ENCODE measurements at places on chromosomes 16 and 17. TPM values are rescaled to one million over a fixed set of nuclear protein-coding genes. Genes with fewer than 3 reads are reported as not detected.

DNA sequence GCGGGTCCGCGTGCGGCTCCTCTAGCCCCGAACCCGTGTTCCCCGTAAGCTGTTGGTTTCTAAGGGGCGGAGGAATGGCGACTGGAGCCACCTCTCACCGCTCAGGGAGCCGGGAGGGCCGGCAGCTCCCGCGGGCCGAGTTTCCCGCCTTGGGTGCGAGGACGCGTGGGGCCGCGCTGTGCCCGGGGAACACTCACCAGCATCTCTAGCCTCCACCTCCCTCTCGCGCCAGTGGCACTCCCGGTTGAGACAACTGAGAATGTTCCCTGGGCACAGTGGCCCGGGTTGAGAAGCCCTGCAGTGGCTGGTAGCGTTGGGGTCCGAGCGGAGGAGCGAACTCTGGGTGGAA, 560 bp downstream of the TELO2 start:
- peaks cover 5% of the 10 kb centered on the region for H3K36me3 ChIP-seq
- H3K27ac ChIP-seq = peak overlapping the region; percentile 81
- H3K27me3 ChIP-seq = no peaks in the 10 kb centered on the region
- DNase-seq = no peak
- peak overlapping the region; percentile 48 for H3K4me3 ChIP-seq

DNA sequence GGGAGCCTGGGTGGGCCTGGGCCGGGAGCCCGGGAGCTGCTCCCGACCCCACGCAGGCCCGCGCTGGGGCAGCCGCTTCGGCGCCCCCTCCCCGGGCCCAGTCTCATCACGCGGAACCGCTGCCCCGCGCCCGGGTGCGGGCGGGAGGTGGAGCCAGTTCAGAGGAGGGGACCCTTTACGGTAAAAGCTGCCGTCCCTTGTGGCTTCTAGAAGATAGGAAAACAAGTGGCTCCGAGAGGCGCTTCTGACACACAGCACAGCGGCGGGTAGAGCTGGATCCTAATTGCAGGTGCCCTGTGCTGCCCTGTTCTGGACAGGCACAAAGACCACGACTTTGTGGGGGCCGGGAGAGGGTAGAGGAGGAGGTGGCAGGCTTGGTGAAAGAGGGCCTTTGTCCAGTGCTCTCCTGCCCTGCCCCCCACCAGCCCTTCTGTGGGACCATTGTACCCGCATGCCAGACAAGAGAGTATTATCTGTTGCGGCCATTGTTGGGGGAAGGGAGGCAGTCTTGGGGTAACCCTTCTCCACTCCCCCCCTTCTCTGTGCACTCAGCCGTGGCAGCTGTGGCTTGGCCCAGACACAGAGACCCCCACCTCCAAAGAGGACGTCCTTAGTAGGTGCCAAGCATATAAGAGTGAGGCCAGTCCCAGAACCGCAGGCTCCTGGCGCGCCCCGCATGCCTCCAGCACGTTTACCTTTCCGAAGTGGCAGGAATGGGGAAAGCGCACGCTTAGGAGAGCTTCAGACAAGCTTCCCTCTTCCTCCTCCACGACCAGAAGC, 736 bp downstream of the CNP start:
- peaks cover 40% of the 10 kb centered on the region for H3K4me1 ChIP-seq
- H3K27me3 ChIP-seq = no peaks in the 10 kb centered on the region
- DNase-seq = peak; percentile 39
- H3K36me3 ChIP-seq = no peaks in the 10 kb centered on the region
- H3K4me3 ChIP-seq = peak overlapping the region; percentile 90
- H3K27ac ChIP-seq = peak overlapping the region; percentile 87

DNA sequence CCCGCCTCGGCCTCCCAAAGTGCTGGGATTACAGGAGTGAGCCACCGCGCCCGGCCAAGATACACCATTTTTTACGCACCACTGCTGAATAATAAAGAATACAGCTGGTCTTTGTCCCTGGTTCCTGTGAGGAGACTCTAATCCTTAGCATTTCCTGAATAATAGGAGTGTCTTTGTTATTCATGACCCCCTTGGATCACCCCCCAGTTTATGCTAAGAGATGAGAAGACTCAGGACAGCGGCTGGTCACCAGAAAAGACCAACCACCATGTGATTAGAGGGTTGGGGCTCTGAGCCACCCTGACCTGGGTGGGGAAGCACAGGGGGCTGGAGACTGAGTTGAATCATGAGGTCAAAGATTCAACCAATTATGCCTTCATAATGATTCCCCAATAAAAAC, 17.3 kb downstream of the PHLPP2 start:
- no peaks in the 10 kb centered on the region for H3K27me3 ChIP-seq
- DNase-seq = no peak
- no peak overlapping the region for H3K4me3 ChIP-seq
- H3K27ac ChIP-seq = no peak overlapping the region
- H3K4me1 ChIP-seq = peaks cover 10% of the 10 kb centered on the region

DNA sequence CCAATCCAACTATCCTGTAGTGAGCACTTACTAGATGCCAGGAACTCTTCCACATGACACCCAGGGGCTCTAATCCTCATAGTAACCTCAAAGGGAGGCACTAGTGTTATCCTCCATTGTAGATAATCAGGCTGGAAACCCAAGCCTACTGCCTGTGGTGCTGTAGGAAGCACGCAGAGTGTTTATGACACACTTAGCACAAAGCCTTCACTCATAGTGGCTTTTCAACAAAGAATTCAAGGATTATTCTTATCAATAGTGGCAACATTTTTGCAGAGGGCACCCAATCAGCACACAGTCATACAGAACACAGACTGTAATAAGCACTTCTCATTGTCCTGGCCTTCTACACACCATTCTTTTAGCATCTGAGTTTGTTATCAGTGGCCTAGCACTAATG, 18.5 kb upstream of the SOX9 start:
- no peak for DNase-seq
- no peak overlapping the region for H3K4me3 ChIP-seq
- no peak overlapping the region for H3K27ac ChIP-seq
- H3K36me3 ChIP-seq = no peaks in the 10 kb centered on the region
- H3K27me3 ChIP-seq = no peaks in the 10 kb centered on the region

- no peak for DNase-seq
- H3K4me1 ChIP-seq = no peaks in the 10 kb centered on the region
- H3K27ac ChIP-seq = no peak overlapping the region
These were observed 1.4 kb downstream of the GPR139 start for GRCh38 chr16:20072146-20072873.

DNA sequence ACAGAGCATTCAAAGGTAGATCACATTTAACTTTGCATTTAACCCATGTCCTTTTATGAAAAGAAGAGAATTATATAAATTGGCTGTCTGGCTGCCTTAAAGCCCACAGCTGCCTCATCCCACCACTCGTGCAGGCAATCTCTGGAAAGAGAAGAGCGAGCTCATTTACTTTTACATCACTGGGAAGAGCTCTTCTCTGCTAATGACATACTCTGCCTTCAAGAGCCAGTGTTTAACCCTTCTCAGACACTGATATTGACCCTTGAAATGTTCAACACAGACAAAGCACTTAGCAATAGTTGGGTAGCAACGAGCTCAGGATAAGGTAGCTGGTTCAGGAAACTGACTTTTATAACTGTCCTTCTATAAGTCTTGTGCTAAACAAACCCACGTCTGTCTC, 6.8 kb downstream of the KRT38 start:
- no peaks in the 10 kb centered on the region for H3K36me3 ChIP-seq
- H3K4me1 ChIP-seq = no peaks in the 10 kb centered on the region
- no peaks in the 10 kb centered on the region for H3K27me3 ChIP-seq
- no peak for DNase-seq

DNA sequence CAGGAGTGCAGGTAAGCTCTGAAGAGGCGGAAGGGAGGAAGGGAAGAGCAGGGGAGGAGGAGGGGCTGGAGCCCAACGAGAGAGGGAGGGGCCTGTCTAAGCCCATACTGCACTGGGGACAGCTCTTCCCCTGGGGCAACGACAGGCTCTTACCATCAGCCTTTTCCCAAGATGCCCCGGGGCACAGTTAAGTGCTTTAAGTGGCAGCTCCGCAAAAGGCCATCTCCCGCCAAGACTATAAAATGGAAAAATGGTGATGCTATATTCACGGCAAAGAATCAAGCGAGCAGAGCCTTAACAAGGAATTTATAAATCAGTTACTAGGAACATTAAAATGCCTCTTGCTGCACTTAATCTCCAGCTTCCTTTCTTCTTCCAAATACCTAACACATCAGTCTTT, 110.2 kb upstream of the NLRP1 start:
- no peak overlapping the region for H3K27ac ChIP-seq
- no peaks in the 10 kb centered on the region for H3K27me3 ChIP-seq
- no peaks in the 10 kb centered on the region for H3K36me3 ChIP-seq
- H3K4me3 ChIP-seq = no peak overlapping the region

DNA sequence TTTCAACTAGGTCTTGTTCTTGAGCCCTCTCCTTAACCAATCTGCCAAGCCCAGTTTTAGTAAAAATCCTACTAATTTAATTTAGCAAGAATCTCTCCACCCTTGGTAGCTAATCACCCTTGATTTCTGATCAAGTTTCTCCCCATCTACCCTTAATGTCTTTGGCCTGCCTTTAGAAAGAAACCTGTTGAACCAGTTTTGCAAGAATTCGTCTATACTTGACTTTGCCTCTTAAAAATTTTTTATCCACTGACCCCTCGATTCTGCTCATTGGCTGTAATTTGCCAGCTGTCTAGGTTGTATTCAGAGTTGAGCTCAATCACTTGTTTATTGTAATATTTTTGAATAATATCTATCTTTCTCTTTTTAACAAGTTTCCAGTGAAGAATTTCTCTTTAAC, 1138.5 kb downstream of the CDH11 start:
- peaks cover 32% of the 10 kb centered on the region for H3K4me1 ChIP-seq
- H3K27me3 ChIP-seq = no peaks in the 10 kb centered on the region
- H3K27ac ChIP-seq = peak overlapping the region; percentile 77
- H3K4me3 ChIP-seq = no peak overlapping the region
- H3K36me3 ChIP-seq = no peaks in the 10 kb centered on the region
- DNase-seq = peak; percentile 10

DNA sequence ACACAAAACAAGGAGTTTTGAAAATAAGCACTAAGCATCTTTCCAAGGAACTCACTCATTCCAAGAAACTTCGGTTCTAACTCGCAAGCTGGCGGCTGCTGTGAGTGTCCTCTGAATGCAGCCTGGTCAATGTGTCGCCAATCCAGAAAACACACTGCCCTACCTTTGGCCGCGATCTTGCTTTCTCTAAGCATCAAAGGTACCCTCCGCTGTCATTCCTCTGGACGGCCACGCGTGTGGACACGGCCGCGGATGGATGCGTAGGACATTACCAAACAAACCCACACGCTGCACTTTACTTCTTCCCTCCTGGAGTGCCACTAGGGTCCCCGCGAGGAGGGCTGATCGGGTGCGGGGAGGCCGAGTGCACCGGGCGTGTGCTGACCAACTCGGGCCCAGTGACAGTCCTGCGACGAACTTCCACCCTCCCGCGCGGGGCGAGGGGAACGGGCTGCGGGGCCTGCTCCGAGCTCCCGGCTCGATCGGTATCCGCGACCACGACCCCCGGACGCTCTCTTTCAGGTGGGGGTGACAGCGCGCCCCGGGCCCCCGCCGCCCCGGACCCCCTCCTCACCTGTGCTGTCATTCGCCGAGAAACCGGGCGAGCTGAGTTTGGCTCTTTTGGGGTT, 1.1 kb downstream of the CREBBP start:
- H3K4me1 ChIP-seq = peaks cover 31% of the 10 kb centered on the region
- no peaks in the 10 kb centered on the region for H3K36me3 ChIP-seq
- peak; percentile 53 for DNase-seq
- H3K27ac ChIP-seq = peak overlapping the region; percentile 70

- no peaks in the 10 kb centered on the region for H3K27me3 ChIP-seq
- no peak for DNase-seq
- H3K4me3 ChIP-seq = no peak overlapping the region
These were observed 20.7 kb downstream of the MFSD11 start for GRCh38 chr17:76758570-76758969.

DNA sequence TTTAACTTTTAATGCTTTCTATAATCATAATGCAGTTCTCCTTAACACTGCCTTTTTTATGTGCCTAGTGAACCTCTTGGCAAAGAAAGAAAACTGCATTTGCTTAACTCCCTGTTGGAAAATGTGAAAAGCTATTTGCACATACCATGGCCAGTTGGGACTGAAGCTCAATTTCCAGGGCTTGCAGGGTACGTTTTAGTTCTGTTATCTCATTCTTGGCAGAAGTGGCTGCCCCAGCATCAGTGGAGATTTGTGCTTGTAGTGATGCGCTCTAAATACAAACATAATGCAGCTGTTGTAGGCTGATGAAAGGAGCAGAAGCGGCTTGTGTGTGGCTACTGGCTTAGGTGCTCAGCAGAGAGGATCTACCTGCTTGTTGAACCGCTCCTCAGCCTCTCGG, 3.7 kb downstream of the KRT24 start:
- H3K36me3 ChIP-seq = no peaks in the 10 kb centered on the region
- H3K27me3 ChIP-seq = no peaks in the 10 kb centered on the region
- no peaks in the 10 kb centered on the region for H3K4me1 ChIP-seq
- no peak overlapping the region for H3K4me3 ChIP-seq

DNA sequence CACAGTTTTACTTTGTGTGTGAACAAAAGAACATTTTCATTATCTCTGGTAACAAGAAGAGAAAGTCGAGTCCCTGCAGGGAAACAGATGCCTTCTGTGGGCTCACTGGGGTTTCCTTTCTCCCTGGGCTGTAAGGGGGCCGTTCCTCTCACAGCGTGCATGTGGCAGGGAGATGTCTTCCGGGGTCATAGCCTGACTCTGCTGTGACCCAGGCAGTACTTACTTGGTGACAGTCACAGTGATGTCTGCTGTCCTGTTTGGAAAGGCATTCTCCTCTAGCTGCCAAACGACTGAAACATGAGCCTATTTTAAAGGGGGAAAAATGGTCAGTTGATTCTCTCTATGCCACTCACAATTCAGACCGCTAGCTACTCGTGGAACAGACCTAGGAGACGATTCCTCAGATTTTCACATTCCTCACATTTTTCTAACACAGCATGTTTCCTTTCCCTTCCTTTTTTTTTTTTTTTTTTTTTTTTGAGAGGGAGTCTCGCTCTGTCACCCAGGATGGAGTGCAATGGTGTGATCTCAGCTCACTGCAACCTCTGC, 7.3 kb downstream of the HASPIN start:
- H3K36me3 ChIP-seq = no peaks in the 10 kb centered on the region
- no peak for DNase-seq
- H3K4me1 ChIP-seq = no peaks in the 10 kb centered on the region
- no peak overlapping the region for H3K27ac ChIP-seq
- no peak overlapping the region for H3K4me3 ChIP-seq

DNA sequence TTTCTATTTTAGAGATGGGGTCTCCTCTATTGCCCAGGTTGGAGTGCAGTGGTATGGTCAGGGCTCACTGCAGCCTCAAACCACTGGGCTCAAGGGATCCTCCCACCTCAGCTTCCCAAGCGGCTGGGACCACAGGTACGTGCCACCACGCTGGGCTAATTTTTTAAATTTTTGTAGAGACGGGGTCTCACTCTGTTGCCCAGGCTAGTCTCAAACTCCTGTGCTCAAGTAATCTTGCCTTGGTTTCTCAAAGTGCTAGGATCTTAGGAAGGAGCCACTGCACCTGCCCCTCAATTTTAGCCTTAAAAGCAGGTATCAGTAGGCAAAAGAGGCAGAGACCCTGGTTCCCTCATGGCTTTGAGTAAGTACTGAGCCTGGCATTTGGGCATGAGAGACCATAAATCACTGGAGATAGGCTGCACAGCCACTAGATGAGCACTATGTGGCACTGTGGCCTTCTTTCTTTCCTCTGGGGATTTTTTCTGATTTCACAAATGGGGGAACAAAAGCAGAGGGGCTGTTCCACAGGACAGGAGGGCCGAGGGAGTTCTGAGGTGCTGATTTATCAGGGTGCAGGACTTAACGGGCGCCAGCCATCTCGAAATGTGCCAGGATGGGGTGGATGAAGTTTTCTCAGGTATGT, 82.2 kb downstream of the PLXDC1 start:
- H3K36me3 ChIP-seq = no peaks in the 10 kb centered on the region
- H3K4me1 ChIP-seq = no peaks in the 10 kb centered on the region
- H3K27me3 ChIP-seq = no peaks in the 10 kb centered on the region
- no peak overlapping the region for H3K27ac ChIP-seq

The IRX3 gene
- total RNA-seq = 8.3 TPM

The CLEC18B gene
- not detected for total RNA-seq

The ELMO3 gene
- 33.5 TPM for total RNA-seq

The GDPD3 gene
- 1.6 TPM for total RNA-seq
